ENCODE measurements at places on chromosomes 6 and 20.

DNA sequence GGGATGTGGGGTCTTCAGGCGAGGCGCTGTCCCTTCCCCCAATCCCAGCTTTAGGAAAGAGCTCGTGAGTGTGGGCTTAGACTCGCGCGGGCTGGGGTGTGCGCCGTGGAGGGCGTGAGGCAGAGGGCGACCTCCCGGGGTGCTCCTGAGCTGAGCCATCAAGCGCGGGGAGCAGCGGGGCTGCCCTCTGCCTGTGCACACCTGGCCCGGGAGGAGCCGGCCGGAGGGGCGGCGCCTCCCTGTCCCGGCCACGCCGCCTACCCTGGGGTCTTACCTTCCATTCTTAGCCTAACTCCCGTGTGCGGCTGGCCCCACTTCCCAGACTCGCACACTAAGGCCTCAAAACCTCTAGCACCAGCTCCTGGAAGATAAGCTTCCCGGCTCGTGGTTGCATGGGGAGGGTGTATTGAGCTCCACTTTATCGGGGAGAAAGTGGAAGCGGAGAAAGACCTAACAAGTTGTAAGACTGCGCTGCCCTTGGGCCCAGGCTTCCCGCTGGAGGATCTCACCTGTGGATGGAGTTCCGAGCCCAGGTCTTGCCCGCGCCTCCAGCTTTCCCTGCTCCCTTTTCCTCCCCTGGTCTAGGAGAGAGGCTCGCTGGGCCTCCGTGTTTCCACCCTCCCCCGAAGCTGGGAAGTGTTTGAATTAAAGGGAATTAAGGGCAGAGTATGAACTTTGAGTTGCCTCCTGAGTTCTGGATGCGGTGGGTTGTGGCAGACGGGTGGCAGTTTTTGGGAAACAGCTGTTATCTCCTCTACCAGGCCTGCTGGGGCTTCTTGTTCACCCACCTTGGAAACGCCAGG is 1.2 kb downstream of the DNMT3B start:
- no peak for DNase-seq

DNA sequence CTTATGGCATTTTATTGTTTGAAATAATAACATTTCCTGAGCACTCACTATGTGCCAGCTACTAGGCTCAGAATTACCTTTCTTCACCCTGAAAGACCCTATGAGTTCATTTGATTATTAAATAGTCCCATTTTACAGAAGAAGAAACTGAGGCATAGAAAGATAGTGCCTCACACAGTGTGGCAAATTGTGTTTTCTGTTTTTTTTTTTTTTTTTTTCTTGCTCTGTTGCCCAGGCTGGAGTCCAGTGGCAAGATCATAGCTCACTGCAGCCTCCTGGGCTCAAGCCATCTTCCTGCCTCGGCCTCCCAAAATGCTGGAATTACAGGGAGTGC is 59.7 kb upstream of the PTPN1 start:
- DNase-seq, result no peak

GRCh38 chr6:89596056-89596455 is 42.5 kb downstream of the LYRM2 start:
- no peak for DNase-seq

DNA sequence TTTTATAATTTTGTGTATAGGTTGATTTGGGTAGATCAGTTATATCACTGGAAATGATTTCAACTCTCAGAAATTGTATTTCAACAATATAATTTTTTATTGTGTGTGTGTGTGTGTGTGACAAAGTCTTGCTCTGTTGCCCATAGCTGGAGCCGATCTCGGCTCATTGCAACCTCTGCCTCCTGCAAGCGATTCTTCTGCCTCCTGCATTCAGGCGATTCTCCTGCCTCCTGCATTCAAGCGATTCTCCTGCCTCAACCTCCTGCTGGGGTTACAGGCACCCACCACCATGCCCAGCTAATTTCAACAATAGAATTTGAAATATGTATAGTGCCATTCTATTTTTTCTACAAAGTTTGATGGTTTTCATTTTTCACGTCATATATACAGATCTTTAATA is 24.1 kb downstream of the AFDN start:
- DNase-seq, result no peak

- no peak for DNase-seq
These were observed 48.0 kb downstream of the MUC22 start for GRCh38 chr6:31058128-31058894.

DNA sequence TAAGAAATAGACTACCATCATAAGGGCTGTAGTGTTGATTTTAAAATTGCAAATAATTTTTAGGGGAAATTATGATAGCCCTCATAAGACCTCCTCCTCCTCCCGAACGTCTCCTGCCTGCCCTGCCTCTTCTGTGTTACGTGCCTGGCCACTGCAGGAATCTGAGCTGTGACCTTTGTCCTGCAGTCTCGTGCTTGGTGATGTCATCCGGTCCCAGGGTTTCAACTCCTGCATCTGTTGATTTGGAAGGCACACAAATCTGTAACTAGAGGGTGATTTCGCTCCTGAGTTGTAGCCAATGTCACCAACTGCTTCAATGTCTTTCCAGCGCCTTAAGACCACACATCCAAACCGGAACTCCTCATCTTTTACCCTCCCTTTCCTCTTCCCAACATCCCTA is 163.2 kb downstream of the AIG1 start:
- no peak for DNase-seq

DNA sequence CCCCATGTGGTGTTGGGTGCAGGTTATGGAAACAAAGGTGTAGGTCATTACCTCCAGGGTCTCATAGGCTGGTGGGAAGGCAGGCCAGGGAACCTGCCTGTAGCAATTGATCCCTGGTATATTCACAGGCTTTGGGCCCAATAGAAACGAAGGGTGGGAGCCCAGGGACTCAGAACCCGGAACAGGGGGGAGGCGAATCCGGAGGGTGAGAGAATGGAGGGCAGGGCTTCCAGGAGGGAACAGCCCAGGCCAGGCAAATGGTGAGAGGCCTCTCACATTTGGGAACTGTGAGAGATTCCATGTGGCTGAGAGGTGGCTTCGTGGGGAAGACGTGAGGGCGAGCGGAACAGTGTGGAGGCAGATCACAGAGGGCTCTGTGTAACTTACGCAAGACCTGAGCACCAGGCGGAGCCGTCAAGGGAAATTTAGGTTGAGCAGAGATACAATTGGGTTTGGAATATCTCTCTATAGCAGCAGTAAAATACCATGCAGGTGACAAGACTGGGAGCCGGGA is 267.1 kb downstream of the ERMARD start:
- DNase-seq, result no peak

DNA sequence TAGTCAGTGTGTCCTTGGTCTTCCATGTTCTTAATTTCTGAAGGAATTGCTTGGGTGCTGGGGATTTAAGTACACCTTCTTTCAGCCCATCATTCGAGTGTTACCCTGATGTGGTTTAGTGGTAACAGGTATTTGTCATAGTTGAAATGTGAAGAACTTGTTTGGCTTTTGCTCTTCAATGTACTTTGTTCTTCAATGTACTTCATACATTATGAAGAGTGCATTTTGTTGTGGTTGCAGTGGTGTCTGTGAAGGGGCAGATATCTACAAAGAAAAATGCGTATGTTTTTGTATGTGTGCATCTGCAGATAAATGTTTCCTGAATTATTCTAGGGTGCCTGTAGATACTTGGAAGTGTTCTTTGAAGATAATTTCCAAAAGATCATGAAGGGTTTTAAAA is 111.2 kb upstream of the SUPT3H start:
- no peak for DNase-seq

- no peak for DNase-seq
These were observed 190.7 kb downstream of the C6orf118 start for GRCh38 chr6:165118736-165119135.

DNA sequence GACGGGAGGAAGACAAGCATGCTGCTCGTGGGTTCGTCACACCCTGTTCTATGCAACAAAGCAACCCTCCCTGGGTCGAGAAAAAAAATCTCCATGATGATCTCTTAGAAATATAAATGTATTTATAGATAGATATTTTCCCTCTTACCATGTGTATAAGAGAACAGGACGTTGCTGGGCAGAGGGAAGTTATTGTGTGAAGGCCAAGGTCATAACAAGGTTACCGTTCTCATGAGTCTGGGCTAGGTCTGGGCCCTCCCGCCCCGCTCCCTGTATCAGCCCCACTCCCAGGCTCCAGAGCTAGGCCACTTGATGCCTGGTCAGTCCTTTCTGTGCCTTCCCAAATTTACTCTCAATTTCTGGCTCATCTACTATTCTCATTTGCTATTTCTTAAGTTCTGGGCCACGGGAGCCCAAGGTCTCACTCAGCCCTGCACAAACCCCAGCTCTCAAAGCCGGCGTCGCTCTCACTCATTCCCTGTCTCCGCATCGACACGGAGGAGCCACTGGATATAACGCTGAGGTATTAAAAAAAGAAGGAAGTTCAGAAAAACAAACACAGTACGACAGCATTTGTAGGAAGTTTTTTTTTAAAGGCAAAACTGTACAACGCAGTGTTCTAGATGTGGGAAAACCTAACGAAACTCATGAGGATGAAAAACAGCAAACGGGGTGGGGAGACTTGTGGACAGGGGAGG is 96.8 kb downstream of the PSMG4 start:
- peak; percentile 28 for DNase-seq

GRCh38 chr6:26336355-26337198 is 28.4 kb upstream of the BTN3A2 start:
- no peak for DNase-seq

GRCh38 chr6:151269321-151269995 is 29.7 kb downstream of the AKAP12 start:
- DNase-seq, result no peak

DNA sequence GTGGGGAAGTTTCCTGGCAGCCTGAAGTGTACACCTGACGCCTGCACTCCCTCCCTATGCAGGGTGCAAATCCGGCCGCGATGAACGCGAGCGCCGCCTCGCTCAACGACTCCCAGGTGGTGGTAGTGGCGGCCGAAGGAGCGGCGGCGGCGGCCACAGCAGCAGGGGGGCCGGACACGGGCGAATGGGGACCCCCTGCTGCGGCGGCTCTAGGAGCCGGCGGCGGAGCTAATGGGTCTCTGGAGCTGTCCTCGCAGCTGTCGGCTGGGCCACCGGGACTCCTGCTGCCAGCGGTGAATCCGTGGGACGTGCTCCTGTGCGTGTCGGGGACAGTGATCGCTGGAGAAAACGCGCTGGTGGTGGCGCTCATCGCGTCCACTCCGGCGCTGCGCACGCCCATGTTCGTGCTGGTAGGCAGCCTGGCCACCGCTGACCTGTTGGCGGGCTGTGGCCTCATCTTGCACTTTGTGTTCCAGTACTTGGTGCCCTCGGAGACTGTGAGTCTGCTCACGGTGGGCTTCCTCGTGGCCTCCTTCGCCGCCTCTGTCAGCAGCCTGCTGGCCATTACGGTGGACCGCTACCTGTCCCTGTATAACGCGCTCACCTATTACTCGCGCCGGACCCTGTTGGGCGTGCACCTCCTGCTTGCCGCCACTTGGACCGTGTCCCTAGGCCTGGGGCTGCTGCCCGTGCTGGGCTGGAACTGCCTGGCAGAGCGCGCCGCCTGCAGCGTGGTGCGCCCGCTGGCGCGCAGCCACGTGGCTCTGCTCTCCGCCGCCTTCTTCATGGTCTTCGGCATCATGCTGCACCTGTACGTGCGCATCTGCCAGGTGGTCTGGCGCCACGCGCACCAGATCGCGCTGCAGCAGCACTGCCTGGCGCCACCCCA is 1.2 kb downstream of the GPR6 start:
- no peak for DNase-seq

DNA sequence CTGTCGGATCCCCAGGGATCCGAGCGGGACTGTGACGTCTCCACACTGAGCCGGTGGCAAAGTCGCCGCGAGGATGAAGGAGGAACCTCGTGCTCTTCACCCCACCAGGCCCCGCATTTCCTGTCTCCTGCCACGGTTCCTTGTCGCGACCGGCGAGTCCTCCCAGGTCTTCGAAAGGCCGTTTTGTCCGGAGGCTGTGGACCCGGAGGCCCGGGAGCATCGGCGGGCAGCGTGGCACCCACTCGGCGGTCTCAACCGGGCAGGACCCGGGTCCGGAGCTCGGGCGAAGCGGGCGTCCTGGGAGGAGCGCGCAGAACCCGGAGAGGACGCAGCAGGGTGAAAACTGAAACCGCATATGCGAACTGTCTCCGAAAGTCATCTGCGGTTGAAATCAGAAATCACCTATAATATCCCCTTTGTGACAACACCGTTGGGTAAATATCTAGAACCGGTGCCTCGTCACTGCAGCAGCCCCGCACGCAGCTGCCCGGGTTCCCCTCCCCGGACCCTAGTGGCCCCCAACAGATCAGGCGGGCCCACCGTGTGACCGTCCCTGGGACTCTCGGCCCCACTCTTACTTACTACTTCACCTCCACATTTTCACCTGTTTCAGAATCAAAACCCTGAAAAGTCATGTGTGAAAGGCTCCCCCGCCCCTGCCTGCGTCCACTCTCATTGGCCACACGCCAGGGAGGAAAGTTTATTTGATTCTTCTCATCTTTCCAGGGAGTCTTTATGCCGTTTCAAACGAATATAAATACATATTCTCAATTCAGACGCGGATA is 3.1 kb upstream of the ULBP2 start:
- no peak for DNase-seq

- no peak for DNase-seq
These were observed at the start of gene BNIP5 for GRCh38 chr6:36336779-36337241. Gene BNIP5, minus strand, starts transcription at chr6:36336888. Its CDS starts 6,198 bp downstream, at chr6:36330690.

DNA sequence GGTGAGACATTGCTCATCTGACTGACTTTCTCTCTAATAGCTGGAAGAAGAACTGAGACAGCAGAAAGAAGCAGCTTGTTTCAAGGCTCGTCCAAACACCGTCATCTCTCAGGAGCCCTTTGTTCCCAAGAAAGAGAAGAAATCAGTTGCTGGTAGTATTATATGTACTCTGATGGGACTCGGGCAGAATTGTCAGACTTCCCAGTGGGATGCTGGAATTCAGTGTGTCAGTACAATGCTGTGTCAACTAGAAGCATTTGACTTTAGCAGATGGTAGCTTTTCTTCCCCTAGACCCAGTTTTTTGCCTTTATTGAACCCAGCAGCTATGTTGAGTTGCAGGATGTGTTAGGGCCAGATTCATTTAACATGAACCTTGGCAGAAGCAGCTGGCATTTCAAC is 21.8 kb upstream of the MYLK2 start:
- no peak for DNase-seq

GRCh38 chr6:131199568-131200272 is 64.5 kb downstream of the AKAP7 start:
- no peak for DNase-seq

DNA sequence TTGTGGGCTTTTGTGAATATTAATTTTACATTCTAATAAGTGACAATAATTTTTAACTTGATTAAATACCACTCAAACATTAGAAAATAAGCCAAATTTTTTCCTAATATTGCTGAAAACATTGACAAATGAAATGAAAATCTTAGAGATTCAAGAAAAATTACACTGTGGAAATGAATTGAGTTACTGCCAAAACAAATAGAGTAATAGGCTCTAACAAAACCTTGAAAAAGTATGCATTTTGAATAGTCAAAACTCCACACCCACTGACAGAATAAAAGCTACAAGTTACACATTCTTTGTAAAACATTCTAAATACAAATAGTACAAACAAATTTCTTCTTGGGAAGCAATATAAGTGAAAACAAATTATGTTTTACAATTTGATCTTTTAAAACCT is 5.9 kb downstream of the TBX18 start:
- no peak for DNase-seq

DNA sequence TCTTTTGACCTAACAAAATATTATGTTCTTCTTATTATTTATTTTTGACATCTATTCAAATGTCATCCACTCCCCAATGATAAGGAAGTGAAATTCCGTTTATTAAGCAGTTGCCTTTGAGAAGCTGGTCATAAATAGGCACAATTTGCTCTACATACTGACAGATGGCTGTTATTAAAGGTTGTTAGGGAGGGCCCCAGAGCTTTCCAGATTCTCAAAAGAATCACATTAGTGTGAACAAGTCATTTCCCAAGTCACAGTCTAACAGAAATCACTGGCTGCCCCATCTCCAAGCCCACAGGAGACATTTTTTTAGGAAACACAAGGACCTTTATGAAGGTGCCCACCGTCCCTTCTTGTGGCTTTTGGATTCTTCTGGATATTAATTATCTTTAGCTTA is 172.4 kb downstream of the MEI4 start:
- DNase-seq, result no peak

Data from smooth muscle cell of the brain vasculature (primary cell).